ENCODE measurements at places on chromosomes 3 and 15.

GRCh38 chr15:62026487-62027262 lies 33.6 kb downstream of the VPS13C start:
- DNase-seq: peak; percentile 32

- DNase-seq: peak; percentile 11
Observed at GRCh38 chr15:63048776-63049665, 6.5 kb downstream of the TPM1 start.

GRCh38 chr3:134017490-134017889 lies 12.2 kb downstream of the SLCO2A1 start:
- DNase-seq: no peak

GRCh38 chr3:137121704-137122314 lies 164.0 kb downstream of the IL20RB start:
- DNase-seq: no peak

All from CD14-positive monocyte (primary cell).